ENCODE measurements at places on chromosomes 4 and X. TPM values are rescaled to one million over a fixed set of nuclear protein-coding genes. Genes with fewer than 3 reads are reported as not detected.

DNA sequence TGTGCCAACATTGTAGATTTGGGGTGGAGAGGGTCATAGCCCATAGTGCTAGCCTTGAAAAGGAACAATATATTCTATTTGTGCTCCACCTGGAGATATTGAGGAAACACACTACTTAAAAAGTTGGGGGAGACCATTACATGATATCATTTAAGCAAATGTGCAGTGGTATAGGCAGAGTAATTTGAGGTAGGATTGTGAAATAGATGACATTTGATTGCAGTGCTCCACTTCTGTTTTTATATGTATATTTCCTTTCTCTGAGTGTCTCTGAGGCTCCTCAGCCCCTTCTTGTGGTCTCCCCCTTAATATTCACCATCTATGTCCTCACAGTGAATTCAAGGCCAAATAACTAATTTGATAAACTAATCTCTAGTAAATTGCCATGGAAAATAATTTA, 85.6 kb upstream of the NMU start:
- no peak for DNase-seq

DNA sequence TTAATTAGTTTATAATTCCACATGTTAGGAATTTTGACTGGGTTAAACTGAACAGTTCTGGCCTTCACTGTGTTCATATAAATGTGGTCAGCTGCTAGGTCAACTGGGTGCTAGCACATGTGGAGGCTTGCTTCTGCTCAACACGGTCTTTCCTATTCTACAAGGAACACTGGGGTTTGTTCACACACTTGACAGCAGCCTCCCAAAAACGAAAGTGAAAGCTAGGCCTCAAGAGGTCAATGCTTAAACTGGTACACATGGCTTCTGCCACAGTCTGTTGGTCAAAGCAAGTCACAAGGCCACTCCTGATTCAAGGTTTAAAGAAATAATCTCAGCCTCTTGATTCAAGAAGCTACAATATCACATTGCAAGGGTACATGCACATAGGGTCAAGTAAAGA, 126.5 kb downstream of the QDPR start:
- no peak for DNase-seq

DNA sequence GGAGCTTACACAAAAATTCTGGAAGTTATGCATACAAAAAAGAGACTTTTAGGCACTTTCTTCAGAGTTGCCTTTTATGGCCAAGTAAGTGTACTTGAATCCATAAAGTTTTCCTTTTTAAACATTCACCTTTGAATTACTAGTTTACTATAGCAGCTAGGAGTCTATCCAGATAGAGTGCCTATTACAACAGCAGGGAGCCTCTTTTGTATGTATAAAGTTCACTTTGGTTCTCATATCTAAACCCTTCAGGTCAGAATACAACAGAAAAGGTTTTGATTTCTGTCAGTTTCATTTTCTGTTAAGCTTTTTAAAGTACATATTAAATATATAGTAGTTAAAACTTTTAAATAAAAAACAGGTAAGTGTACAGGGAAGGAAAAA, 51.4 kb upstream of the IL13RA1 start:
- DNase-seq, result no peak

DNA sequence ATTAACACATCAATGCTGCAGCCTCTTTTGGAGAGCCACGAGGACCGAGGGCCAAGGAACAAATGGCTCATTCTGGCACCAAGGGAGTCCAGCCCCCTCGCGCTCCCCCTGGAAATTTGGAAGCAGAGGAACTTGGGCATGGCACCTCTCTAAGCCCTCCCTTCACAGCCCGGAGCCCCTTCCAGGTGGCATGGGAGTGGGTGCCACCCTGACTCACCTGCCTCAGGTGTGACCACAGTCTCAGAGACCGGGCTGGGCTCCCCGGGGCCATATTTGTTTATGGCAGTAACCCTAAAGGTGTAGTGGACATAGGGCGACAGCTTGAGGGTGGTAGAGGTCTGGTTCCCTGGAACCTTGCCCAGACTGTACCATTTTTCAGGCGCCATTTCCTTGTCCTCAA, 18.8 kb downstream of the L1CAM start:
- DNase-seq, result no peak

GRCh38 chrX:25762656-25763055, 375.5 kb upstream of the MAGEB18 start:
- DNase-seq, result no peak

DNA sequence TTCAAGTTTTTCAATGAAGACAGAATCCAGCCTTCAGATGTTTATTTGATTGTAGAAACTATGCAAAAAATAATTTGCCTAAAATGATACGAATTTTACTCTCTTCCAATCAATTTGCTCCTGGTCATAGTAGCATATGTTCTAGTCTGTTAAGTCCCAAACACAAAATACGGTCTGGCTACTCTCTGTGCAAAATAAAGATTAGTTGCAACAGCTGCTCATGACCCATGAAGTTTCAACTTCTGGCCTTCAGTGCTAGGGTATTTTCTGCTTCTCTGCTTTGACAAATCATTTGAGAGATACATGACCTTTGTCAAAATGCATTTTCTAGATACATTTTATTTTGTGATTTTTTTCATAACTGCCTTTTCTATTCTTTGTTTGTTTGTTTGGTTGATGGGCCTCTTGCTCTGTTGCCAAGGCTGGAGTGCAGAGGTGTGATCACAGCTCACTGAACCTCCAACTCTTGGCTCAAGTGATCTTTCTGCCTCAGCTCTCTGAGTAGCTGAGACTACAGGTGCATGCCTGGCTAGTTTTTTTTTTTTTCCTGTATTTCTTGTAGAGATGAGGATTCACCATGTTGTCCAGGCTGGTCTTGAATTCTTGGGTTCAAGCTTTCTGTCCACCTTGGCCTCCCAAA, 55.2 kb downstream of the TACR3 start:
- DNase-seq, result no peak

DNA sequence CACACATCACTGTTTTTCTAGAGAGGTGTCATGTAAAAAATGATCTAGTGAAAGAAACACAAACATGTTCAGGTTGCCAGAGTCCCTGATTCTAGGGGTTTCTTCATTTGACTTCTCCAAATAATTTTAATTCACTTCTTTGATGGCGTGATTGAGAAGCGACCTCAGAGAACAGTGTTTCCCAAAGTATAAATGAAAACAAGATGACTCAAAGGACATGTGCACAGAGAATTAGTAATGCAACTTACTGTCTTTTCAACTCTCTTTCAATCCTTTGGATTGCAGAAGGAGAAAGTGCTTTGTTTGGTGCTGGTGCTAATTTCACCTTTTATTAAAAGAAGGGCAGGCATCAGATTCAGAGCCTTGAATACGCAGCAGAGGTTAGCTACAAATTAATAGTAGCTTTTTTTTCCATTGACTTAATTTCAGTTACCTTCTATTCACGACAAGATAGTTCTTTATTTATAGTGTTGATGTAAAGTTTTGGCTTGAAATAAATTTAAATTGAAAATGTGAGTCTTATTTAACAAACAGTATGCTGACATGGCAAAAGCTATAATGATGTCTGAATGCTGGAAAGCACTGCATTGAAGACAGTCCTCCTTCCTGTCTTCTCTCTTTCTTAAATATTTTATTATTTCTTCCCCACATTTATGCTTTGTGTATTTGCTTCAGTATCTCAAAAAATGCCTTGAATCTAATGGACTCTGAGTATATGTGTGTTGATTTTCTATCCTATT, 85.1 kb downstream of the SLC10A7 start:
- DNase-seq, result no peak

- DNase-seq, result no peak
Measured at GRCh38 chr4:94442251-94442650, 9.5 kb upstream of the PDLIM5 start.

GRCh38 chr4:38141808-38142500, 181.8 kb downstream of the PTTG2 start:
- DNase-seq, result no peak

DNA sequence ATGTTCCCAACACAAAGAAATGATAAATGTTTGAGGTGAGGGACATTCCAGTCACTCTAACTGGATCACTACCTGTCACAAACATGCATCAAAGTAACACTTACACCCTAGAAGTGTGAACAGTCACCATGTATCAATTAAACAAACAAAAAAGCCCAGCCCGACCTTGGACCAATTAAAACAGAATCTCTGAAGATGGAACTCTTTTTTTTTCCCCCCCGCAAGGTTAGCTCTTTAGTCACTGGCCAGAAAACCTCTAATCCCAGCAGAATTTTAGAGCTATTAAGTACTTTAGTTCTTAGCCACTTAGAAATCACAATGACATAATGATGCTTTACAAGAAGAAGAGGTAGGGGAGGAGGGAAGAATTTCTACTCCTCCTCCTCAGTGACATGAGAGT, 154.5 kb downstream of the PALLD start:
- DNase-seq, result no peak

GRCh38 chr4:176834531-176834930, 41.8 kb upstream of the VEGFC start:
- DNase-seq, result no peak

DNA sequence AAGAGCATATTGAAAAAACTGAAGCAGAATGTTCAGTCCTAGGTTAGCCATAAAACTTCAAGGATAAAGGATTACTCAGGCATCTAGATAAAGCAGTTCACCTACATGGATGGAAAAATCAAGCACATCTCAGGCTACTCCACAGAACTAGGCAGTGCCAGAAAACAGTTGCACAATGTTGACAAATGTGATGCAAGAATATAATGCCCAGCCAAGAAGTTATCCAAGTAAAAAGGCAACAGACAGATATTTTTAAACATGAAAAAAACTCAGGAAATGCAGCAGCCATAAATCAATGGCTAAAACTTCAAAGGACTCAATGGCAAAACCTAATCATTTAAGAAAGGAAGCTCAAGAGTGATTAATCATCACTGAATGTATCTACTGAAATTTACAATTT, 456.0 kb upstream of the FAM241A start:
- no peak for DNase-seq

DNA sequence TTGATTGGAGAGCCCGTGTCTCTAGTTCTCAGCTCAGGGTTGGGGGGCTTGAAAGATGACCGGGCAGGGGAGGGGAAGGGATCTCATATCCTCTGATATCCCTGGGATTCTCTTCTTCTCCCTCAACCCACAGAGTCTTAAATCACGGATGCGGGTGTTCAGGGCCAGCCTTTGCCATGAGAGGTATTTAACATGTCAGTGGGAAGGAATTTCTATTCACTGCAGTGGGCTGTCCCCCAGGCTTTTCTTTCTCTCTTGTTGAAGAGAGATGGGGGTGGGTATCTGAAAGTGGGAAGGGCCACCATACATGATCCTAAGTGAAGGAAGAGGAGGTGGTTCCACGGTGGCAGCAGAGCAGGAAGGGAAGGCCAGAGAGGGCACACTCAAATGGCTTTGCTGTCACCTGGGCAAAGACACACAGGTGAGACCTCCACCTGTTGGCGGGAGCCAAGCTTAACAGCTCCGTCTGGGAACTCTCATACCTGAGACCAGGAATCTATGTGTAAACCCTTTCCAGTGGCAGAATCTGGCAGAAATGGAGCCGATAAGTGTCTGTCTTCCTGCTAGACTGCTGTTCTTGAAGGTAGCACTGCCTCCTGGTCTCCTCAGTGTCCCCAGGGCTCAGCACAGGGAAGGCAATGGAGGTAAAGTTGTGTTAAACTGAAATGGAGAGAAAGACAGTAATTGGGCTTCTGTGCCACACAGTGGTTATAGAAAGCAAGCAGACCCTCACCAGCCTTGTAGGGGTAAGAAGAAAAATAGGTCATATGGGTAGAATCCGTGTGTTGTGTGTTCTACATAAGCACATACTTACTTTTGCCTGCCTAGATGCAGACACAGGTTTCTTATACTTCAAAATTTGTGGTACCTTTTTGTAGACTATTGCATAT, 49.4 kb downstream of the RHOH start:
- DNase-seq, result no peak

DNA sequence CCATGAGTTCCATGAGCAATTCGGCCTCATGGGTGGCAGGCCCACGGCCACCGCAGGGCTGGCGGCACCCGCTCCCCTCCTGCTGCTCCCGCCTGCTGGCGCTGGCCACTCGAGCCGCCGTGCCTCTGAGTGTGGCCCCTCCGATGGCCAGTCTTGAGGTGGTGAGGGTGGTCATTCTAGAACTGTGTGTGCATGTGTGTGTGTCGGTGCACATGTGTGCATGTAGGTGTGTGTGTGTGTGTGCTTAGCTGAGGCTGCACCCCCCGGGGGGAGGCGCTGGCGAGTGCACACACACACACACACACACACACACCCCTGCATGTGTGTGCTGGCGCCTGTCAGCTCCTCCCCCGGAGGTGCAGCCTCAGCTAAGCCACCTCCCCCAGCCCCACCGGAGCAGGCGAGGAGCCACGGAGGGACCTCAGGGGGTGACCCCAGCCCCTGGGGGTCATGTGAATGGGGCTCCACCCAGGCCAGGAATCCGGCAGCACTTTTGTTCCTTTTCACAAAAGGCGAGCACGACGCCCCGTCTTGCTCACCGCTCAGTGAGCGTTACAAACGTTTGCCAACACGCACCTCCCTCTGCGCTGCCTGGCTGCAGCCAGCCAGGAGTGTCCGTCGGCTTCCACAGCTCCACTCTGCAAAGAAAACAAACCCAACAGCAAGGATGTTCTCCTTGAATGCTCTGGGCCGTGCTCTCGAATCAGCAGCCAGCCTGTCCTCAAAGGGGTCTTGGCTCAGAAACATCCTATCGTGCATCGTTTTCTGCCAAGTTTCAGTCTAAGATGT, 29.9 kb downstream of the FGFRL1 start:
- peak; percentile 90 for DNase-seq

DNA sequence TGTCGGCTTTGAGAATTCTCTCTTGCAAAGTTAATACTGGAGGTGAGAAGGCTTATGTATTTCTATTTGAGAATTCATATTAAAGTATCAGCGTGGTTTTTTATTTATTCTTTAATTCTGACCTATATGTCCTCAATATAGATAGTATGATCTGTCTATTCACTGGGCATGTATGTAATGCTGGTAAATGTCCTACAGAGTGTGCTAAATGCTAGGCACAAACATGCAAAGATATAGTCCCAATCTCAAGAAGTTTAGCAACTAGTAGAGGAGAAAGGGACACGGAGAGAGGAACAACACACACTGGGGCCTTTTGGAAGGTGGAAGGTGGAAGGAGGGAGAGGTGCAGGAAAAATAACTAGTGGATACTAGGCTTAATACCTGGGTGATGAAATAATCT, 11.0 kb upstream of the BMPR1B start:
- no peak for DNase-seq

GRCh38 chrX:120297923-120298322, 13.3 kb downstream of the TMEM255A start:
- DNase-seq, result no peak

- DNase-seq, result peak; percentile 43
Measured at GRCh38 chr4:145847764-145848163, 90.9 kb downstream of the ZNF827 start.

- no peak for DNase-seq
Measured at GRCh38 chr4:142353149-142353738, 492.9 kb downstream of the INPP4B start.

GRCh38 chr4:182582245-182582644, 334.9 kb downstream of the DCTD start:
- DNase-seq, result no peak

The TIGD2 gene
- 5.1 TPM for polyA plus RNA-seq

The RAB9B gene
- polyA plus RNA-seq, result 24.5 TPM

The GK gene
- polyA plus RNA-seq, result 10.3 TPM

The CT45A3 gene
- not detected for polyA plus RNA-seq

The GAGE12F gene
- not detected for polyA plus RNA-seq

All from spinal cord (tissue), 10 donors.